Right renal pelvis (tissue), 4 donors: ENCODE measurements at places on chromosomes 12 and 14.
A peak's percentile ranks its signal among the peaks of the same experiment; 100 is the strongest.

- DNase-seq, result no peak
Measured at GRCh38 chr14:25358330-25358729, 308.4 kb upstream of the STXBP6 start.

DNA sequence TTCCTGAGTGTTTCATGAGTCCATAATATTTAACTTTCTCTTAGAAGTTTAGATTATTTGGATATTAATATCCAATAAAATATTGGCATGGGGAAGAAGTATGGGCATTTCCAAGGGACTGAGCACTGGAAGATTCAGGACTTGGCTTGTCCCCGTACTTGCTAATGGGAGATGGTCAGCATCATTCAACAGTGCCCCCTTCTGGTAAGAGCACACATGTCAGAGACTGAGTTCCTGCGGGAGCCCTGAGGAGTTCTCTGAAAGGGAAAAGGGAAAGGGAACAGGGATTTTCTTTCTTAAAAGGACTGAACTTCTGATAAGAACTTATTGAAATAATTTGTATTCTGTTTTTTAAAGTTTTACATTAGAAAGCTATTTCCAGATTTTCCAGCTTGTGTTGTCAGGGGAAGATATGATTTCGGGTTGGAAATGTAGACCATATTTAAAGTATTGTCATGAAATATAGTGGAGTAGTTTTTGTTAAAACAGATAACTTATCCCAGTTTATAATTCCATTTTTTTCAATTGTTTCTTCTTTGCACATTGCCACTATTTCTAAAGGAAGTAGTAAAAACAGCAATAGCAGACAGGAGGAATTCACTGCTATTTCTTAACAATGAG, 59.8 kb upstream of the C12orf71 start:
- DNase-seq, result peak; percentile 55

DNA sequence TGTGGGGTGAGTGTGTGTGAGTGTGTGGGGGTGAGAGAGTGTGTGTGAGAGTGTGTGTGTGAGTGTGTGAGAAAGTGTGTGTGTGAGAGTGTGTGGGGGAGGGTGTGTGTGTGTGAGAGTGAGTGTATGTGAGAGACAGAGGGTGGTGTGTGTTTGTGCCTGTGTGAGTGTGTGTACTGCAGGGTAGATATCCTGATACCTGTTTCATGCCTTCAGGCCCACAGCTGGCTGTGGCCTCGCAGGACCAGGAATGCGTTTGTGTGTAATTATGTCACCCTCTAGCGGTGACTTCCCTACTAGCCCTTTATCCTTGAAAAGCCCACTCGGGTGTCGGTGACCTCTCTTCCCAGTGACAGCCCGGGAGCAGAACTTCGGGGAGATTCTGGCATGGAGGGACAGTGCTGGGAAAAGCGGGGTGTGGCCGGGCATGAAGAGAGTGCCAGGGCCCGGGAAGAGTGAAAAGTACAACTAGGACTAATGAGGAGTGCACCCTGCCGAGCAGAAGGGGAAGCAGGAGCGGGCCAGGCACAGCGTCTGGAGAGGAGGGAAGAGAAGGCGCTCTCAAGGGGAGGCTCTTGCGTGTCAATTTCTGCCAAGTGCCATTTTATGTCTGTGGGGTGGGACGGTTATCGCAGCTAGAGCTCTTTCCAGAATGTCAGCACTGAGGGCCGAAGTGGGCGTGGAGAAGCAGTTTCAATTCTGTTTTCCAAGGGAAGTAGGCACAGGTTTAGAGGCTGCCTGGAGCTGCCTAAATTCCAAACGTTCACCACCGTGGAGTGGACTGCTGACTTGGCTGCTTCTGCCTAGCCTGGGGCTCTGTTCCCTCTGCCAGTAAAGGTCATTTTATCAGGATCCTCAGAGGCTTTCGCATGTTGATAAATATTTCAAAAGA, 11.0 kb upstream of the FBXL14 start:
- DNase-seq, result peak; percentile 80

DNA sequence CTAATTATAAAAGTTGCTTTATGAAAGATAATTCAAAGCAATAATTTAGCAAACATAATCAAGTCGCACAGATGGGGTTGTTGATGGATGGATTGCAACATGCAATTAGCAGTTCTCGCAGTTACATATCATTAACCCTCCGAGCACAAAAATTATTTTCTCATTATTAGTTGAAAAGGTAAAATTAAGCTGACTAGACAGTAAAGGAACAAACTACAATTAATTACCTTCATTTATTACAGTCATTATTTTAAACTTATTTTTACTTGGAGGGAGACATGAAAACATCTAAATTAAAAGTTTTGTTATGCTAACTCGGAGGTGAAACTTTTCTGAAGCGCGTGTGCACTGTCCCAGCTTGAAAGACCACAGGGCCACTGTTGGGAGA, 146.9 kb downstream of the PHETA1 start:
- DNase-seq, result no peak

DNA sequence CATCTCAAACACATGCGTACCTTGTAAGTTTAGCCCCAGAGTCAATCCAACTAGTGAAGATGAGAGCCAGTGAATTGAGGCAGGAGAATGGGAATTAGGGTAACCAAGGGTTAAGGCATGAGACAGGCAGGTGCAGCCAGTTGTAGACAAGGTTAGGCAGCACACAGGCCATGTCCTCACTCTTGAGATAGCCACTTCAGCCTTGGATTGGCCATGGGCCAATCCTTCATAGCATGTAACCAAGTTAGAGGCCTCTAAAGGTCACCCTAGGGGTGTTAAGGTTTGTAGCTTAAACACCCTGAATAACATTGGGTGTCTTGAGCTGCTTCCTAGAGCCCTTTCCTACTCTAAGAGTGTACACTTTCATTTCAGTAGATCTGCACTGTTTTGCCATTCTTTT, 208.2 kb upstream of the RBM19 start:
- no peak for DNase-seq

GRCh38 chr14:101151927-101152305, 248.4 kb upstream of the RTL1 start:
- no peak for DNase-seq

GRCh38 chr14:96270565-96271420, 14.8 kb downstream of the BDKRB1 start:
- DNase-seq, result no peak

- no peak for DNase-seq
Measured at GRCh38 chr14:106843386-106843785, 1317.0 kb downstream of the TMEM121 start.

DNA sequence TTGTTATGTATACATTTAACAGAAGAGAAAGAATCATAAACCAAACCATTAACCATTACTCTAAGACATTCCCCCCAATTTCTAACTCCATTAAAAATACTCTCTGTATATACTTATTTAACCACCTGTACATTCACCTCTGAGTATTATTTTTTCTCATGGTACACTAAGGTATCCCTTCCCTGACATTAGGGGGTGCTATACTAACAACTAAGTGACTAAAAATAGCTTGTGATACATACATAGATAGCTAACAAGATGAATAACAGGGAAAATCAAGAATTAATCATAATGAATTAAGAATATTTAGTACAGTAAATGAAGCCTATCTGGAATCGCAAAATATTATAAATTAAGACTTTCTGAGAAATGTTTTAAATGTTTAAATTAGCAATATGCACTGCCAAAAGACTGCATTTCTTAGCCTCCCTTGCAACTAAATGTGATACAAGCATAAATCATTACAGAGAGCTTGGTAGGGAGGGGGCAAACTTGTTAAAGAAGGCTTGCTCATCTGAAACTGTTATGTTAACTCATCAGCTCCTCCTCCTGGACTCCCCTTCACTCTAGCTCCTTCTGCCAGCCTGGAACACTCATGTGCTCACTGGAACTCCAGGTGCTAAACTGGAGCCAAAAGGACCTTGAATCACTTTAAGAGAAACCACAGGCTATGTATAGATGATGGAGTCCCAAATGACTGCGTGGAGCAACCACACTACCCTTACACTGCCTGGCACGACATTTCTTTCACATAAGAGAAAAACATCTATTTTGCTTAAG, 14.9 kb downstream of the C2CD5 start:
- no peak for DNase-seq

- no peak for DNase-seq
Measured at GRCh38 chr14:104361101-104361591, 218.4 kb upstream of the C14orf180 start.

- no peak for DNase-seq
Measured at GRCh38 chr14:89017417-89017816, 193.0 kb downstream of the TTC8 start.

DNA sequence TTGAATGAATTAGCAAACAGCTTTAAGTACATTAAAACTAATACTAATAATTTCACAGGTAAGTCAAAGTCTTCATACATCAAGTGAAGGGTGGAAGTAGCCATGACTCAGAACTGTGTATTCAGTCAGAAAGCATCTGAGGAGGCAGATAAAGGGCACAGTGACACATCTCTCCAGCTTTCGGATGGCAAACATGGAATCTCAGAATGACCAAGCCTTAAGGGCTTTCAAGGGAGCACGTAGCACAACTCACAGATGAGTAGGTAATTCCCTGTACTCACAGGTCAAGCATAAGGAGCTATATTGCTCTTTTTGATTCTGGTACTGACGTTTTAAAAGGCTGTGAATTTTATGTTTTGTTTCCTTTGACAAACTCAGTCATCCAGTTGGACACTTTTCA, 56.0 kb downstream of the MDGA2 start:
- DNase-seq, result no peak

- DNase-seq, result no peak
Measured at GRCh38 chr14:51993285-51993920, 4.1 kb downstream of the RTRAF start.

DNA sequence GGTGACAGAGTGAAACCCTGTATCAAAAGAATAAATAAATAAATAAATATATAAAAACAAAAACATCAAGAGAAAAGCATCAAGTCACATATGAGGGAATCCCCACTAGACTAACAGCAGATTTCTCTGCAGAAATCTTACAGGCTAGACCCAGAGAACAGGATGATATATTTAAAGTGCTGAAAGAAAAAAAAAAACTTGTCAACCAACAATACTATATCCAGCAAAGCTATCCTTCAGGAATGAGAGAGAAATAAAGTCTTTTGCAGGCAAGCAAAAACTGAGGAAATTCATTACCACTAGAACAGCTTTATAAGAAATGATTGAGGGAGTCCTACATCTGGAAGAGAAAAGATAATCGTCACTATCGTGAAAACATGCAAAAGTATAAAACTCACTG, 6.4 kb upstream of the SFSWAP start:
- no peak for DNase-seq

GRCh38 chr14:57492859-57493258, 798 bp downstream of the CCDC198 start:
- DNase-seq, result no peak

DNA sequence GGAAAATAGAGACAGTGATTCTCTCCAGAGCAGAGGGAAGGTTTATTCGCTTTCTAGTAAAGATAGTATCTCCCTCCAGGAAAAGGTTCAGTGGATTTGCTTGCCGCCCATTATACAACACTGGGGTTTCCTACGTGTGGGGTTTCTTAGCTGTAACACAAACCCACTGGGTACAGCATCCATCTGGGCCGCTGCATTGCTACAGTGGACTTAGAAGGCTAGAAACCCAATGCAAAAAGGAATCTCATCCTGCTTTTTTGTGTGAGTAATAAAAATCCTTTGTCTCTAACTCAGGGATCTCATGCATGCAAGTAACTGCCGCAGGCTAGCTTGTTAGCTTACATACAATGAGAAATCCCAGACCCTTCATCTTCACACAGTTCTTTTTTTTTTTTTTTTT, 67.1 kb upstream of the BCL2L14 start:
- no peak for DNase-seq

- DNase-seq, result no peak
Measured at GRCh38 chr12:119964123-119964522, 24.9 kb upstream of the BICDL1 start.

DNA sequence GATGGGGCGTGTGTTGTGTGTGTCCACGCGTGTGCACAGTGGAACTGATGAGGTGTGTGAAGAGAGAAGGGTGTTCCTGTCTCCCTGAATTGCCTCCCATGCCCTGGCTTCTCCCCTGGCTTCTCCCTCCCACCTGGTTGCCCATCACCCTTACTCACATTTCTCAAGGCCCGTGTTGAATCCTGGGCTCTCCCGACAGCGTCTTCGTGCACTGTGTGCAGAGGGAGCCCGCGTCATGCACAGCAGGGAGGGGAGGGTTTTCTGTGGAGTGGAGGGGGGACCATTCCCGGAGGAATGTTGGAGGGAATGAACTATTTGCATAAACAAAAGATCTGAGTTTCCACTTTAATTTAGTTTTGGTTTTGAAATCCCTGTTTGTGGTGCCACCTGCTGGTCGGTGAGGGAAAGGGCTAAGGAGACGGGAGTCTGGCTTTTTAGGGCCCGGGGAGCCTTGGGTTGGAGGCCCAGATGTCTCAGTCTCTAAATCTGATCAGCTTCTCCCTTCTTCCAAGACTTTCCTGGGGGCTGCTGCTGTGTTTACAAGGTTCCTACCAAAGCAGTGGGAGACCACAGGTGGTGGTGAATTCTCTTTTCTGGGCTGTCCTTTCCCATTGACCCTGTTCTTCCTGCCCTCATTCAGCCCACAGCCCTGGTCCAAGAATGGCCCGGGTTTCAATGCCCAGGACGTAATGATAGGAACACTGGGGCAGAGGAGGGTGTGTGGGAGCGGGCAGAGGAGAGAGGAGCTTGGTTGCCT, at the start of gene C1R:
Gene C1R (minus strand): TSS at position 217 of the 757 bp plus-strand sequence. CDS start 57 bp downstream, at position 160.
- peak; percentile 64 for DNase-seq

DNA sequence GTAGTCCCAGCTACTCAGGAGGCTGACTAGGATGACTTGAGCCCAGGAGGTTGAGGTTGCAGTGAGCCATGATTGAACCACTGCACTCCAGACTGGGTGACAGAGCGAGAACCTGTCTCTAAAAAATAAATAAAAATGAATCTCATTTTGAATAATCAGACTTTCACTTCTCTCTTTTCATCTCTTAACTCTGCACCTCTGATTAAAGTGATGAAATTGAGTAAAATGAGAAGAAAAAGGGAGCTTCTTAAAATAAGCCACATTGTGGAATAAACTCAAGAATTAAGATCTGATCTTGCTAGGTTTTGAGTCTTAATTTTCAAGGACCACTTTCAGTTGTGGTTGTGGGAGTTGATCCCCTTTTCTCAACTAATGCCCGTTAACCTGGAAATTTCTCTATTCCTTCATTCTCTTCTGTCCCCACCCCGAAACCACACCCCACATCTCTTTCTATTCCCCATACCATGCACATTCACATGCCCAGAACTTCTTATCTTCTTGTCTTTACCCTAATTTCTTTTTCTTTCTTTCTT, 70.9 kb upstream of the ETV6 start:
- no peak for DNase-seq

DNA sequence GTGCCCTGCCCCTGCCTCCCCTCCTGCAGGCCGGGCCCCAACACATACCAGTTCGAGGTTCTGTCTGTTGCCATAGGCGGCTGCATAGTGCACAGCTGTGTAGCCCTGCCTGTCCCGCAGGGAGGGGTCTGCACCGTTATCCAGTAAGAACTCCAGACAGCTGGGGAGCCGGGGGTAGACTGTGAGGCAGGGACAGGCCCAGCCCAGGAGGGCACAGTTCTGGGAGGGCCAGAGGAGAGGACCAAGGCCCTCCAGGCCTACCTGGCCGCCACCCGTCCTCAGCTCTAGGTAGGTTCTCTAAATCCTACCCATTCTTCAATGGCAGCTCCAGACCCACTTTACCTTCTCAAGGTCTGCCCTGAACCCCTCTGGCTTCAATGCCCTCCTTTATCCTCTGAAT, 9.5 kb downstream of the ANKRD52 start:
- no peak for DNase-seq
